A673 (cell line): ENCODE measurements at places on chromosomes 12 and 14. TPM values are rescaled to one million over a fixed set of nuclear protein-coding genes. Genes with fewer than 3 reads are reported as not detected.

DNA sequence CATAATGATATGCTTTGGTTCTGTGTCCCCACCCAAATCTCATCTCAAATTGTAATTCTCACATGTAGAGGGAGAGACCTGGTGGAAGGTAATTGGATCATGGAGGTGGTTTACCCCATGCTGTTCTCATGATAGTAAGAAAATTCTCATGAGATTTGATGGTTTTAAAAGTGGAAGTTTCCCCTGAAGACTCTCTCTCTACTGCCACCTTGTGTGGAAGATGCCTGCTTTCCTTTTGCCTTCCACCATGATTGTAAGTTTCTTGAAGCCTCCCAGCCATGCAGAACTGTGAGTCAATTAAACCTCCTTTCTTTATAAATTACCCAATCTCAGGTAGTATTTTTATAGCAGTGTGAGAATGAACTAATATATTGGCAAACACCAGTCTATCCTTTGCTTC, 260.4 kb upstream of the PPFIA2 start:
- DNase-seq, result peak; percentile 9

Gene OAS1
- 12.4 and 15.6 TPM in 2 replicates for total RNA-seq

Gene KRT6B
- total RNA-seq, result not detected in 2 replicates

Gene DLGAP5
- total RNA-seq, result 143 and 144 TPM in 2 replicates

- DNase-seq, result no peak
Measured at GRCh38 chr12:46174919-46175318, 93.9 kb downstream of the SLC38A1 start.

DNA sequence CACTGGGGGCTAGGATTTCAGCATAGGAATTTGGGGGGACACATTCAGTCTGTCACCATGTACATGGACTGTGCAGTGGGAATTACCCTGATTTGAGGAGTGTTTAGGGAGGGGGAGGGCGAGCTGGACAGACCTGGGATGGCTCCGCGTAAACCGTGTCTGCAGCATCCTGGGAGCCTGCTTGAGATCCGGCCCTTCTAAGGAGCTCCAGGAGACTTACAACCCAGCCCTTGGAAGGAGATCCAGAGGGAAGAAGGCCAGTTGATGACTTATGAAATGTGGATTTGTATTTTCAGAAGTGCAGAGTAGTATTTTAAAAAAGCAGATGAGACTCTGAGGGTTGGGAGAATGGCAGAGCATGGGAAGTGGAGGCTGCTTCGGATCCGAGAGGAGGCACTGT, 153.2 kb downstream of the CACNA1C start:
- no peak for DNase-seq

- DNase-seq, result no peak
Measured at GRCh38 chr12:108080363-108080762, 48.7 kb upstream of the WSCD2 start.

Gene HSPA2
- 13.8 and 14.3 TPM in 2 replicates for total RNA-seq

GRCh38 chr12:39824505-39825212, 205.1 kb upstream of the ABCD2 start:
- peak; percentile 39 for DNase-seq

Gene RIPK3
- not detected in 2 replicates for total RNA-seq

- DNase-seq, result no peak
Measured at GRCh38 chr14:79465651-79466050, 745.7 kb downstream of the DIO2 start.

Gene GLT8D2
- total RNA-seq, result 0.61 TPM in 1 of 2 replicates, not detected in the other

- no peak for DNase-seq
Measured at GRCh38 chr14:36522347-36522971, 2.4 kb upstream of the NKX2-1 start.

DNA sequence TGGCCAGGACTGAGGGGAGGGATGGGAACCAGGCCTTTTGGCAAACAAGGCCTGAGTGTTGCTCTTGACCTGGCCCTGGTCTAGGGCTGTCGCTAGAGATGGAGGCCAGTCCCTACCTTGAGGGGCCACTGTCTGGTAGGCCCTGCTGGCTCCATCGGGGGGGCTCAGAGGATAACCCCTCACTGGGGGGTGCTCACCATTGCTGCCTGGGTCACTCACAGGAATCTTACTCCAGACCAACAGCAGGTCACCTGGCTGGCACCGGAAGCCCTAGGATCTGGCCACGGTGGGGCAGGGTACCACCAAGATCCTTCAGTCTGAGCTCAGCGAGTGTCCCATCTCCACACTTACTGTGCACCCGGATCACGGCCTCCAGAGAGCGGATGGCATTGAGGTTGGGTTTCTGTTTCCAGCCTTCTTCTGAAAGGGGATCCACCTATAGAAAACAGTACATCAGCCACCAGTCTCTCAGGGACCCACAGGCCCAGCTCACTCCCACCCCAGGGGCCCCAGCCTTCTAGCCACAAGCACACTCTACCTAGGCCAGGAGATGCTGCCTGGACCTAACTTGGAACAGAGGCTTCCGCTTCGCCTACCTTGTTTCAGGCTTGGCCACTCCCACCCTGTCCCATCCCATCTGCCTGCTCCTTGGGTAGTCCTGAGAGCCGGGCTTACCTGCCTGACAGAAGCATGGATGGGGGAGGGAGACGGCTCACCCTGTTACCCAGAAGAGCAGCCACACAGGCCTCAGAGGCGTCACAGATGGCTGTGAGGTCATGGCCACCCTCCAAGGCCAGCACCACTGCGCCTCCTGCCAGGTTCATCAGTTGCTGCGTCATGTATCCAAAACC, 12.2 kb downstream of the SLC48A1 start:
- no peak for DNase-seq

GRCh38 chr12:132277374-132277941, 51.9 kb downstream of the GALNT9 start:
- DNase-seq, result no peak

DNA sequence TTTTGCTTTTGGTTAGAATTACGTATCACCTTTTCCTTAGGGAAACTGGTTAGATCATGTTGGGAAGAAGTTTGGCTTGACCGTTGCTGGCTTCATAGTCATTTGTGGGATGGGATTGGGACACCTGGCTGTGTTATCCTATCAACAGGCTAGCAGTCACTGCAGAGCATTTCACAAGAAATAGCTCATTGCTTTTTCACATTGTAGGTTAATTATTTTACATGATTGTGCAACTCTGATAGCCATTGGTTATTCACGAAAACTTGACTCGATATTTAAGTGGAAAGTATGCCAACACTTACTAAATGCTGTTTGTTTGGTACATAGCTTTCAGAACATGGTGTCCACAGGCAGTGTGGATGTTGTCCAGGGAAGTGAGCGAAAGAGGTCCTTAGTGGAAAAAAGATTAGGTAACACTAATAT, 89.4 kb downstream of the NKX2-1 start:
- DNase-seq, result no peak

Gene KRT82
- not detected in 2 replicates for total RNA-seq

Gene TMTC2
- 3.3 and 3.7 TPM in 2 replicates for total RNA-seq

DNA sequence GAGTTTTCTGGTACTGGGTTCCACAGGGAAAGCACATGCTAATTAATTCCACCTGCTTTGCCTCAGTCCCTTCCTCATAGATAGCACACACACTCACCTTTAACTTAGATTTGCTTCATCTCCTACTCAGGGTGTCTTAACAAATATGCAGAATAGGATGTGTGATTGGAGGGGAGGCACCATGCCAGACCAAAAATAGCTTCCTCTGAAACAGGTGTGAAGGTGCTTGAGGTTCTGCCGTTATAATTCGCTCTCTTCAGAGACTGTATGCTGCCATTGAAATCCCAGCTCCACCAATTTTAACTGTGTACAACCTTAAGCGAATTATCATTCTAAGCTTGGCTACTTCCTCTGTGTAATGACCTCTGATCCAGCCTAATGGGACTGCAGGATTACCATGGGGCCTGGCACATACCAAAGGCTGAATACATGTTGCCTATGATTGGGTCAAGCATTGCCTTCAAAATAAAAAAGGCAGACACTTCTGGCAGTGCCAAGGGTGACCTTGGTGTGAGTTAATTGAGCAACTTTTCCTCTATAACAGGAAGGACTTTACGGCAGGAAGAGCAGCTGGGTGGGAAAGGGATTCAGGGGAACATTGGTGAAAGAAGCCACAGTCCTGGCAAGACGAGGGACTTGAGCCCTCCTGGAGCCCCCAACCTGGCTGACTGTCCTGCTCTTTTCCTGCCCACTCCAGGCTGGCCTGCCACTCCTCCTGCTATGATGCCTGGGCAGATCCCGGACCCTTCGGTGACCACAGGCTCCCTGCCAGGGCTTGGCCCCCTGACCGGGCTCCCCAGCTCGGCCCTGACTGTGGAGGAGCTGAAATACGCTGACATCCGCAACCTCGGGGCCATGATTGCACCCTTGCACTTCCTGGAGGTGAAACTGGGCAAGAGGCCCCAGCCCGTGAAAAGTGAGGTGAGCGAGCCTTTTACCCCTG, 9.7 kb downstream of the JDP2 start:
- DNase-seq, result no peak

DNA sequence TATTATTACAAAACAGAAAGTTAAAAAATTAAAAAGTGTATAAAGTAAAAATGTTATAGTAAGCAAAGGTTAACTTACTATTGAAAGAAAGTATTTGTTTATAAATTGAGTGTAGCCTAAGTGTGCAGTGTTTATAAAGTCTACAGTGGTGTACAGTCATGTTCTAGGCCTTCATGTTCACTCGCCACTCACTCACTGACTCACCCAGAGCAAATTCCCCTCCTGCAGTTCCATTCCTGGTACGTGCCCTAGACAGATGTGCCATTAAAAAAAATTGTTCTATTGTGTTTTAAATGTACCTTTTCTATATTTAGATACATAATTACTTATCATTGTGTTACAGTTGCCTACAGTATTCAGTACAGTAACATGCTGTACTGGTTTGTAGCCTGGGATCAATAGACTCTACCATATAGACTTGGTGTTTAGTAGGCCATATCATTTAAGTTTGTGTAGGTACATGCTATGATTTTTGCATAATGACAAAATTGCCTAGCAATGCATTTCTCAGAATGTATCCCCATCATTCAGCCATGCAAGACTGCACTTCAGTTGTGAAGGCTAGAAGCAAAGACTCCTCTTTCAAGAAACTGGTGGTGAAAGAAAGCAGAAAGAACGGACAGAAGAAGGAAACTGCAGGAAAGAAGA, 100.6 kb downstream of the DACT1 start:
- no peak for DNase-seq

DNA sequence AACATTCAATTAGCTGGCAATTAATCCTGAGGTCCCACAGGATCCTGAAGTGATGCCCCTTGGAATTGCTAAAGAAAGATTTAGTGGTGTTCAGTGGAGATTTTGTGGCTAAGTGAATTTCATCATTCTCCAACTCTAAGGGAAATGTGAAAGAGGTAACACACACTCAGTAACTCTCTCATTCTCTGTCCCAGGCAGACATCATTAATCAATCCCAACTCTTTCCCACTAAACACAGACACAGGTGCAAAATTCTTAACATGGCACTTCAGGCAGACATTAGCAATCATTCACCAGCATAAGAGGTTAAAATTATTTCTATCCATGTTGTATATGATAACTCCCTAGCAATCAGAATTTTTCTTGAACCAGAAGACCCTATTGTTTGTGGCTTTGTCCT, 40.2 kb downstream of the TRPV4 start:
- no peak for DNase-seq

- DNase-seq, result no peak
Measured at GRCh38 chr14:61586544-61587055, 108.7 kb upstream of the HIF1A start.

- DNase-seq, result no peak
Measured at GRCh38 chr14:53603994-53604393, 352.6 kb downstream of the BMP4 start.
